Renal cortical epithelial cell (primary cell): ENCODE measurements at places on chromosomes 4 and X. TPM values are rescaled to one million over a fixed set of nuclear protein-coding genes. Genes with fewer than 3 reads are reported as not detected.

The HS3ST1 gene
- total RNA-seq, result 7.6 and 16.9 TPM in 2 replicates

The RBM46 gene
- total RNA-seq, result 0.30 and 0.52 TPM in 2 replicates

The DCAF8L2 gene
- total RNA-seq, result not detected in 2 replicates

The SOD3 gene
- total RNA-seq, result 1.9 and 21.1 TPM in 2 replicates

The PAGE5 gene
- total RNA-seq, result not detected in 2 replicates

The NXF3 gene
- total RNA-seq, result 0.35 TPM in 1 of 2 replicates, not detected in the other

The UBE2K gene
- 22.7 and 52.9 TPM in 2 replicates for total RNA-seq

The PRKX gene
- total RNA-seq, result 33.9 and 57.5 TPM in 2 replicates

The AR gene
- 0.52 and 0.80 TPM in 2 replicates for total RNA-seq

The UGT2A1 gene
- total RNA-seq, result not detected in 2 replicates

The SATL1 gene
- not detected in 2 replicates for total RNA-seq

The MUC7 gene
- total RNA-seq, result not detected in 2 replicates

The INTS6L gene
- 3.3 and 4.7 TPM in 2 replicates for total RNA-seq

The GABRE gene
- total RNA-seq, result 0.52 and 11.2 TPM in 2 replicates
